Thoracic aorta (tissue), 2 donors: ENCODE measurements at places on chromosomes 3 and 15. TPM values are rescaled to one million over a fixed set of nuclear protein-coding genes. Genes with fewer than 3 reads are reported as not detected.

- no peak overlapping the region for H3K4me3 ChIP-seq
- no peaks in the 10 kb centered on the region for H3K36me3 ChIP-seq
- H3K27me3 ChIP-seq = no peaks in the 10 kb centered on the region
- H3K27ac ChIP-seq = no peak overlapping the region
- H3K4me1 ChIP-seq = no peaks in the 10 kb centered on the region
These were observed 116.6 kb downstream of the TRIM42 start for GRCh38 chr3:140794507-140794906.

DNA sequence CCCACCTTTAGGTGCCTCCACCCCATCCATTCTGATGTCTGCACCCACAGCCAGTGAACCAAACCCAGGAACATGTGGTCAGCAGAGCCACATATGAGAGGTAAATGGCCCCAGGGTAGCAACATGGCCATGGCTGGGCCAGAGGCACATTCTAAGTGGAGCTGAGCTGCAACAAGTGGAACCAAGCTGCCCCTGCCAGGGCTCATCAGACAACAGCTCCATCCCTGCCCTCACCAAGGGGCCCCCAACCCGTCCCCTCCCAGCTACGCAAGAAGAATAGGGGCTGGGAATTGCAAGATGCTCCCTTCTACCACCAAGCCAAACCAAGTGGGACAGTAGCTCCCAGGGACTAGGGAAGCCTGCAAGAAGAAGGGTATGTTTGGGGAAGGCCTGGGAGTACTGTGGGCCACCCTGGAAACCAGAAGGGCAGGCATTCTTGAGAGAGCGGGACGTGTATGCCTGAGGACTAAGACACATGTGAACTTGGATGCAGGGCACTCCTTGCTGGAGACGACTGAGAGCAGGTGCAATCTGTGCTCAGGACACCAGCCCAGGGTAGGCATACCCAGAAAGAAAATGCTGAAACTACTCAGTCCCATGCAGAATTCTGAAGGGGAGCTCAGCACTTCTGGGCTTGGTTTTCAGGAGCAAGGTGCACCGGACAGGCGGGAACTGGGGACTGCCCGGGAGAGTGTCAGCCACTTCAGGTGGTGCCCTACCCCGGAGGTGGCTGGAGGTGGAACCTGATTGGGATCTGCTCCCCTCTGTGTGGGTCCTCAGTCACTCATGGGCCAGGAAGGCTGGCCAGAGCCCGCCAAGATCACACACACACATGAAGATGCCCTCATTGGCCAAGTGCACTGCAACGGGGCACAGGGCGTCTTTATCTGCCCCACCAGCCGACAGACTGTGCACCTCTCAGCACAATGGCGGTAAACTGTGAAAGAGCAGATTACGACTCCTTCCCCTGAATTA is 9.5 kb downstream of the MYL3 start:
- no peak overlapping the region for H3K27ac ChIP-seq
- H3K27me3 ChIP-seq = no peaks in the 10 kb centered on the region
- no peaks in the 10 kb centered on the region for H3K4me1 ChIP-seq
- DNase-seq = no peak

DNA sequence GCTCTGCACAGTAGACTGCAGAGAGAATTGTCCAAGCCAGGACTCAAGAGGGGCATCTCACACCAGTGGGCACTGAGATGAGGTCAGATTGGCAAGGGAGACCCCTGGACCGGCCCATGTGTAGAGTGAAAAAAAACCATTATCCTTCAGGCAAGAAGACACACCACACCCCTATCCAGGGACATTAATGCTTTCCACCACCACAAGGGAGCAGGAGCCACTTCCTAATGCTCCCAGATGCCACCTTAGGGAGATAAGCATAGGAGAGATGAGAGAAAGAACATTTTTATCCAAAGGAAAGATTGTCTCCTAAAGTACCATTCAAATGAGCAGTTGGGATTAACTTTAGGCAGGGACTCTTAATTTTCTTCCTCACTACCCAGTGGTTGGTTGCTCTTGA is 109.6 kb upstream of the PTX3 start:
- no peak overlapping the region for H3K4me3 ChIP-seq
- no peaks in the 10 kb centered on the region for H3K36me3 ChIP-seq
- DNase-seq = no peak
- no peaks in the 10 kb centered on the region for H3K4me1 ChIP-seq
- H3K27me3 ChIP-seq = no peaks in the 10 kb centered on the region
- no peak overlapping the region for H3K27ac ChIP-seq

GRCh38 chr15:96042734-96043224 is 287.7 kb upstream of the NR2F2 start:
- H3K4me1 ChIP-seq = peaks cover 18% of the 10 kb centered on the region
- no peak overlapping the region for H3K27ac ChIP-seq
- no peaks in the 10 kb centered on the region for H3K27me3 ChIP-seq
- H3K4me3 ChIP-seq = peak overlapping the region; percentile 10

DNA sequence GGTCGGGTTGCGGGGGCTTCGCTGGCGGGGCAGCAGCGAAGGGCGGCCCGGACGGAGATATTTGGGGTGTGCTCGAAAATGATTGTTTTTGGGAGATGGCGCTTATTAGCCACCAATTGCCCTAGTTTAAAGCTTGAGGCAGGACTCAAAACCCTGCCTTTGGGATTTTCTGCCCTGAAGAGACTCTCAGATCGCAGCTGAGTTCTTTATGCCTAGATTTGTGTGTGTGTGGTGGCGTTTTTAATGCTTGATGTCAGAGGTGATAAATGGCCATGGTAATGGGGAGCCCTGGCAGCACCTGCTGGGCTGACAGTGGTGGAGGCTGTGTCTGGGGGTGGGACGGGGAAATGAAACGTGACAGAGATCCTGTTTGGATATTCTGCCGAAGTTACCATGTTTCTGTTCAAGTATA is 604 bp downstream of the KCTD6 start:
- peaks cover 22% of the 10 kb centered on the region for H3K4me1 ChIP-seq
- no peaks in the 10 kb centered on the region for H3K27me3 ChIP-seq
- H3K36me3 ChIP-seq = no peaks in the 10 kb centered on the region
- H3K27ac ChIP-seq = peak overlapping the region; percentile 27
- H3K4me3 ChIP-seq = peak overlapping the region; percentile 90
- DNase-seq = no peak

GRCh38 chr3:37737134-37737533 is 124.5 kb upstream of the CTDSPL start:
- H3K27me3 ChIP-seq = no peaks in the 10 kb centered on the region
- H3K4me3 ChIP-seq = no peak overlapping the region
- H3K36me3 ChIP-seq = peaks cover 17% of the 10 kb centered on the region
- H3K4me1 ChIP-seq = peaks cover 34% of the 10 kb centered on the region
- DNase-seq = no peak

- peaks cover 8% of the 10 kb centered on the region for H3K4me1 ChIP-seq
- H3K4me3 ChIP-seq = peak overlapping the region; percentile 49
- no peak overlapping the region for H3K27ac ChIP-seq
- H3K36me3 ChIP-seq = no peaks in the 10 kb centered on the region
- DNase-seq = no peak
These were observed 165.1 kb upstream of the ATP10A start for GRCh38 chr15:26028086-26028740.

- DNase-seq = no peak
- peaks cover 19% of the 10 kb centered on the region for H3K4me1 ChIP-seq
- peak overlapping the region; percentile 64 for H3K4me3 ChIP-seq
- no peaks in the 10 kb centered on the region for H3K36me3 ChIP-seq
- no peak overlapping the region for H3K27ac ChIP-seq
These were observed 4.9 kb downstream of the ISL2 start for GRCh38 chr15:76341366-76342057.

DNA sequence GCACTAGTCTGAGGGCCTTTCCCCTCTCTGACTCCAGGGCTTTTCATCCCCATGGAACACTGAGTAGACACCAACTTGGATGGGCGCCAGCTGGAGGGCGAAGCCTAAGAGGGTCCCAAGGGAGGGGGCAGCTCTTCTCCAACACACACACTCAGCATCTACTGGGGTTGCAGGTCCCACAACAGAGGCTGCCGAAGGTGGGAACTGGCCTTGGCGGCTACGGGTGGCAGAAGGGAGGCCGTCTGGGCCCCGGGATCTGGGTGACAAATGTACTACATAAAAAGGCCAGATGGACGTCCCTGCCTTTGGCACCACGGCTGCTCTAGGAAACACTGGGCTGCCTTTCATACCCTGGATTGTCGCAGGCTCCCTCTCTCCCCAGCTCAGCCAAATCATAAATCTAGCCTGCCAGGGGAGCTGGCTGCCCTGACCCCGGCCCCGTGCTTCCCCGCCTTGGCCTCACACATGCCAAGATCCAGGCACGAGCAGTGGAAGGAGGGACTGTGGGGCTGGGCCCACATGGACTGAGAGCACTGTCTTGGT is 31.5 kb downstream of the SEMA5B start:
- no peaks in the 10 kb centered on the region for H3K36me3 ChIP-seq
- H3K4me1 ChIP-seq = peaks cover 11% of the 10 kb centered on the region
- H3K27ac ChIP-seq = peak overlapping the region; percentile 43
- H3K27me3 ChIP-seq = no peaks in the 10 kb centered on the region
- DNase-seq = no peak

- no peaks in the 10 kb centered on the region for H3K4me1 ChIP-seq
- no peak overlapping the region for H3K4me3 ChIP-seq
- no peaks in the 10 kb centered on the region for H3K36me3 ChIP-seq
- no peaks in the 10 kb centered on the region for H3K27me3 ChIP-seq
- DNase-seq = no peak
- H3K27ac ChIP-seq = no peak overlapping the region
These were observed 130.8 kb downstream of the UACA start for GRCh38 chr15:70632491-70633102.

- H3K4me1 ChIP-seq = no peaks in the 10 kb centered on the region
- H3K4me3 ChIP-seq = no peak overlapping the region
- H3K36me3 ChIP-seq = no peaks in the 10 kb centered on the region
These were observed 308.7 kb downstream of the CHST2 start for GRCh38 chr3:143428294-143428693.

DNA sequence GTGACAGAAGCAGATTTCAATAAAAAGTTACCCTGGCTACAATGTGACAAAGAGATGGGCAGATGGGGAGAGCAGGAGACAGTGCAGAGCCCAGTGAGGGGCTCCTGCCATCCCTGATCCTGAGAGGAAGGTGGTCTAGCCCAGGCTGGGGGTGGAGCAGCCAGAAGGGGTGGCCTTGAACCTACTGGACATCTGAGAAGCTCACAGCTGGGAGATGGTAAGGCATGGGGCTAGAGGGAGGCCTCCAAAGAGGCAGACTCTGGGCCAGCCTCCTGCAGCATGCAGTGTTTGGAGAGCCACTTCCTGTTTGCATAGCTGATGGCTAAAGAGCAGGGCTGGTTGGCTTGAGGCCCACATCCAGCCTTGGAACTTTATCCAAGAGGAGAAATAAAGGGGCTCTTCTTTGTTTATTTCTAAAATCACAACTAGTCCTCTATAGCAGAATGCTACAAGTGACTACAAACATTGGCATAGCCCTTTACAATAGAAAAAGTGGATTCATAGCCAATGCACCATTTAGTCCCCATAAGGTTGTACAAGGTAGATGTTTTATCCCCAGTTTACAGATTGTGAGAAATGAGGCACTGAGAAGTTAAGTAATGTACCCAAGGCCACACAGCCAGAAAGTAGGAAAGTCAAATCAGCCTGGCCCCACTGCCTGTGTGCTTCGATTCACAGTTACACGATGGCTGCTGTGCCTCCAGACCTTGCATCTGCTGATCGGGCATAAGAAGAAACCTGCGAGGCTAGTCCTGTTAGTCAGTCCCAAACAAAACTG is 4.6 kb downstream of the EFCC1 start:
- H3K27ac ChIP-seq = no peak overlapping the region
- no peak overlapping the region for H3K4me3 ChIP-seq
- DNase-seq = no peak
- peaks cover 4% of the 10 kb centered on the region for H3K27me3 ChIP-seq

- H3K27ac ChIP-seq = no peak overlapping the region
- no peak overlapping the region for H3K4me3 ChIP-seq
- no peak for DNase-seq
- H3K27me3 ChIP-seq = no peaks in the 10 kb centered on the region
These were observed 445.1 kb downstream of the MECOM start for GRCh38 chr3:169218314-169218983.

DNA sequence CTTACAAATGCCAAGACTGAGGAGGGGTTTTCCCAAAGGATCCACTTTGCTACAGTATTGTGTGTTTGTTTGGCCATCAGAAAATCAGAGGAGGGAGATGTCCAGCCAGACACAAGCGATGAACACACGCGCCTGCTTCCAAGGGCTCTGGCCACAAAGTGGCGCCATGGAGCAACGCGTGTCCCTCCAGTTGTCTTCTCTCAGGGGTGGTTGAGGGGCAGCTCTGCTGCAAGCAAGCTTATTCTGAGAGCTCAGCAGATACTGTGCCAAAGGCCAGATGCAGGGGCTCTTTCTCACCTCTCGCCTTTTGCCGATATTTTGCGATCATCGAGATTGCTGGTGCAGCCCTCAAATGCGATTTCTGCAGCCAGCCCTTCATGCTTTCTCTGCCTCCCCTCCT is 88.9 kb upstream of the OSBPL11 start:
- H3K4me3 ChIP-seq = no peak overlapping the region
- no peaks in the 10 kb centered on the region for H3K36me3 ChIP-seq
- no peaks in the 10 kb centered on the region for H3K27me3 ChIP-seq
- H3K4me1 ChIP-seq = no peaks in the 10 kb centered on the region

GRCh38 chr3:121330634-121331033 is 215.2 kb downstream of the POLQ start:
- H3K4me3 ChIP-seq = no peak overlapping the region
- no peaks in the 10 kb centered on the region for H3K36me3 ChIP-seq
- no peak overlapping the region for H3K27ac ChIP-seq
- H3K4me1 ChIP-seq = no peaks in the 10 kb centered on the region
- H3K27me3 ChIP-seq = no peaks in the 10 kb centered on the region
- DNase-seq = no peak

Gene CCR9
- not detected for total RNA-seq

Gene SNTN
- total RNA-seq = not detected

Gene RAD54L2
- 42.2 TPM for total RNA-seq

Gene GOLGA6B
- not detected for total RNA-seq

Gene TMEM212
- not detected for total RNA-seq

Gene TNIK
- 18.3 TPM for total RNA-seq

Gene OXTR
- total RNA-seq = 2.3 TPM

Gene SIDT1
- 1.6 TPM for total RNA-seq

Gene RTP1
- not detected for total RNA-seq

Gene NMNAT3
- total RNA-seq = 3.0 TPM

Gene STRIT1
- total RNA-seq = not detected

Gene ANP32A
- total RNA-seq = 46.0 TPM

Gene UBA7
- total RNA-seq = 74.1 TPM
